Stimulated activated CD4-positive, alpha-beta T cell treated with anti-CD3 and anti-CD28 coated beads, TNF-alpha, amount 100 ng/mL, for 1 hour (primary cell): ENCODE measurements at places on chromosomes 7 and 10.
A peak's percentile ranks its signal among the peaks of the same experiment; 100 is the strongest.

- DNase-seq, result no peak
Measured at GRCh38 chr7:92595281-92595680, 5.1 kb upstream of the FAM133B start.

GRCh38 chr7:151716323-151716722 lies 160.6 kb downstream of the PRKAG2 start:
- DNase-seq, result no peak

DNA sequence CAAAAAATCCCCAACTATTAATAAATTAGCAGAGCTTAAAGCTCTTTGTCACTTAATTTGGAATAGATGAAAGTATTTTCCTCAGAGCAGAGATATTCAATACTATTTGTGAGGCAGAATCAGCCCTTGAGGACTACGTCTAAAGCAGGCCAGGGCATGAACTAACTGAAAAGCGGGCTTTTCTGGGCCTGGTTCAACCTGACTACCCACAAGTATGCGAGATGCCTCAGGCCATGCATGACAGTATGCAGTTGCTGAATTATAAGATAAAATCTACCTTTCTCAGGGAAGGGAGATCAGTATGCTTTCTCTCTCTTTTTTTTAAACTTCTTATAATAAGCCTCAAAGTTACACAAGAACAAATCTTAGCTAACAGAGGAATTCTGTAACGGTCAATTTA lies 20.1 kb downstream of the TMEM168 start:
- DNase-seq, result no peak

- no peak for DNase-seq
Measured at GRCh38 chr10:48197236-48197899, 77.1 kb downstream of the FRMPD2 start.

DNA sequence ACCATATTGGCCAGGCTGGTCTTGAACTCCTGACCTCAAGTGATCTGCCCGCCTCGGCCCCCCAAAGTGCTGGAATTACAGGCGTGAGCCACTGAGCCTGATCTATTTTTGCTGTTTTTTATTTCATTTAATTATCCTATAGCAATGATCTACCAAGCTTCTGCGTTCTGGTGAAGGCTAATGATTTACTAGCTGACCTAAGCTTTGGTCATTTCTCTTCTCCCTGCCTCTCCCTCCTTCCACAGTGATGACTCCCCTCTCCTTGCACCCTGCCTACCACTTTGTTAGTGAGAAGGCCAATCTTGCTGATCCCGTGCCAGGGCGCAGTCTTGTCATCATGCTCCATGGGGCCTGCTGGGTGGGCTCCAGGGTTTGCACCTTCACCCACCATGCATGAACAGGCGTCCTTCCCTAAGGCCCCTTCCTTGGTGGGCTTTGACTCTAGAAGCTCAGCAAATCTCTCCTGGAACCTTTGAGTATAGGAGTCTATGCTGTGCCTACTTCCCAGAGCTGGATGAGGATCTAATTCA lies 11.9 kb upstream of the ZCCHC24 start:
- no peak for DNase-seq

GRCh38 chr7:123797673-123798531 lies 47.1 kb upstream of the HYAL4 start:
- DNase-seq, result no peak

GRCh38 chr7:22726345-22726906 lies 574 bp upstream of the IL6 start:
- DNase-seq, result peak; percentile 3

GRCh38 chr7:107860981-107861652 lies 29.9 kb upstream of the DLD start:
- no peak for DNase-seq

GRCh38 chr7:101547916-101548661 lies 81.0 kb downstream of the MYL10 start:
- no peak for DNase-seq

DNA sequence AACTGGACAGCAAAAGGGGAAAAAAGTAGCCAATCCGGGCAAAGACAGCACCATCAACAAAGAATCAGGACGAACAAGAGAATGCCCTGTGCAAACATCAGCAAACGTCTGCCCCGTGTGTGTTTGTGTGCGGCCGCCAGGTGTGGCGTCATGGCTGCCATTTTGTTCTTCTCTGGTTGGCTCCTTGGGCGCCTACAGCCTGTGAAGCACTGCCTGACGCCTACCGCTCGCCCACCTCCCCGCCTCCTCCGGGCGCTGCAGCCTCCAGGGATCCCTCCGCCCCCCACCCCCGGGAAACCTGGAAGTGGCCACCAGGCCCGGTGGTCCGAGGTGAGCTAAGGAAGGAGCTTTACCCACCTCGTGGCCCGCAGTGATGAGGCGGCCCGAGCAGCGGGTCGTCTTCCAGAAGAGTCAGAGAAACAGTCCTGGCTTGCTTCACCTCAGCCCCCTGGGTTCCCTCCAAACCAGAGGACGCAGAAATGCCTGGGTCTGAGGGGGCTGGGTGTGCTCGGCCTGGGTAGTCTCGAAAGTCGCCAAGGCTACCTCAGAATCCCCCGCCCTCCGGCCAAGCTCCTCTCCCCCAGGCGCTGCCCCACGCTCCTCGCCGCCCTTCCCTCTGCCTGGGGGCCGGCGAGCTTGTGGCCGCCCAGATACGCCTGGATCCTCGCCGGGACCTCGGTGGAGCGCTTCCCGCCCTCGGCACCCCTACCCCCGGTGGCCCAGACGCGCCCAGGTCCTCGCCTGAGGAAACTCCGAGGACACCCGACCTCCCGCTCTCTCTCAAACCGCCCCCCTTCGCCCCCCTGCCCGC lies 61.8 kb upstream of the IL6 start:
- no peak for DNase-seq

DNA sequence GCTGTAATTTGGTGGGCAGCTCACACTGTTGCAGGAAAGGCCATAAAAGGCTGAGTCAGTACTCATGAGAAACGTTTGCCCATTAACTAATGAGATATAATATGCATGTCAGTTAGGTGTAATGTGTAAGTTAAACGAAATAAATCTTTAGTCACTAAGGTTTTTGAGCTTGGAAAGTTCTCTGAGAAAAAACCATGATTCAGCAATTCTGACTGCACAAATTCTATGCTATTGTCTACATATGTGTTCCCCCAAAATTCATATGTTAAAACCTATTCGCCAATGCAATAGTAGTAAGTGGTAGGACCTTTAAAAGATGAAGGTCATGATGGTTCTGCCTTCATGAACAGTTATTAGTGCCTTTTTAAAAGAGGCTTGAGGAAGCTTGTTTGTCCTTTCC lies 559.7 kb upstream of the LRRTM3 start:
- DNase-seq, result no peak

DNA sequence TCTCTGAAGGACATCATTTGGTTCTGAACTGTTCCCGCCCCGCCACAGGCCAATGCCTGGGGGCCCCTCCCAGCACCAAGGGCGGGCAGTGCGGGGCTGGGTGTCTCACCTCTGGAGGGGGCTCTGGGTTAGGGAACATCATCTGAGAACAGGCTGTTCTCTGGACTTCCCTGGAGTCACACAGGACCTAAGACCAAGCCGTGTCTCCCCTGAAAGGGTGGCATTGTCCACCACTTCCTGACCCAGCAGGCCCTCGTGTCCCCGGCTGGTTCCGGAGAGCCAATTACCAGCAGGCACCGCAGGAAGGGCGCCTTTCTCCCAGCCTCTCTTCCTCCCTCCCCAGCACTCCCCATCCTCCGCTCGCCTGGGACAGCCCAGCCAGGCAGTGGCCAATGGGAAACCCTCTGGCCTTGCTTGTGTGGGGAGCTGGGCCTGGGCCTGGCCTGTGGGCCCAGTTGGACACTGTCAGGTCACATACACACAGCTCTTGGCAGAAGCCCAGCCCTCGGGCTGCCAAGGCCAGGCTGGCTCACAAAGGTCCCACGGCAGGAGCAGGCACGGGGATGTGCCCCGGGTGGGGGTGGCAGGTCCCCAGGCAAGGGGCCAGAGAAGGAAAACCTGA lies 119.5 kb downstream of the SPDYE5 start:
- DNase-seq, result no peak

DNA sequence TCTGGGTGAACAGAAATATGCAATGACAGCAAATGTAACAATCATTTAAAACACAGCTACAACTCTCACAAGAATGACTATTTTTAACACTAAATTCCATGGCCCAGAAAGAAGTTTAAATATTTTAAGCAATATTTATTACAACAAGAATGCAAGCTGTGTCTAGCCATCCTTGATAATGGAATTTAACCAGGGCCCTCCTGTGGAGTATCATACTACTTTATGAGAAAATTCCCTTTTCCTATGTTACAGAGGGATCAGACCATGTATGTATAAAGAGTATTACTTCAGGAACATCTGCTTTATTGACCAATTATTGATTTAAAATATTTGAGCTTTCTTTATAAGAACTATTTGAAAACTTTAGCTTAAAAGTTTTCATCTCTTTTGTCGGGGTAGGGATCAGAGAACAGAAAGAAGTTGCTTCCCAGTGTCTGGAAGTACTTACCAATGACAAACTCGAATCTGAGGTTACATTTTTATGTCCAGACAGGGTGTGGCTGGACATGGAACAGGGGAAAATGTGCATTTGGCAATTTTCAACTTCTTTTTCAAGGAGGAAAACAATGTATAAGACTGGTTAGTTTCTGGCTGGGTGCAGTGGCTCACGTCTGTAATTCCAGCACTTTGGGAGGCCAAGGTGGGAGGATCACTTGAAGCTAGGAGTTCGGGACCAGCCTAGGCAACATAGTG lies 48.3 kb upstream of the NRBF2 start:
- DNase-seq, result no peak

- no peak for DNase-seq
Measured at GRCh38 chr10:113038183-113038582, 88.1 kb downstream of the TCF7L2 start.

- no peak for DNase-seq
Measured at GRCh38 chr7:150568714-150569113, 1.5 kb downstream of the GIMAP4 start.

- no peak for DNase-seq
Measured at GRCh38 chr10:116721547-116722392, 20.6 kb downstream of the HSPA12A start.

DNA sequence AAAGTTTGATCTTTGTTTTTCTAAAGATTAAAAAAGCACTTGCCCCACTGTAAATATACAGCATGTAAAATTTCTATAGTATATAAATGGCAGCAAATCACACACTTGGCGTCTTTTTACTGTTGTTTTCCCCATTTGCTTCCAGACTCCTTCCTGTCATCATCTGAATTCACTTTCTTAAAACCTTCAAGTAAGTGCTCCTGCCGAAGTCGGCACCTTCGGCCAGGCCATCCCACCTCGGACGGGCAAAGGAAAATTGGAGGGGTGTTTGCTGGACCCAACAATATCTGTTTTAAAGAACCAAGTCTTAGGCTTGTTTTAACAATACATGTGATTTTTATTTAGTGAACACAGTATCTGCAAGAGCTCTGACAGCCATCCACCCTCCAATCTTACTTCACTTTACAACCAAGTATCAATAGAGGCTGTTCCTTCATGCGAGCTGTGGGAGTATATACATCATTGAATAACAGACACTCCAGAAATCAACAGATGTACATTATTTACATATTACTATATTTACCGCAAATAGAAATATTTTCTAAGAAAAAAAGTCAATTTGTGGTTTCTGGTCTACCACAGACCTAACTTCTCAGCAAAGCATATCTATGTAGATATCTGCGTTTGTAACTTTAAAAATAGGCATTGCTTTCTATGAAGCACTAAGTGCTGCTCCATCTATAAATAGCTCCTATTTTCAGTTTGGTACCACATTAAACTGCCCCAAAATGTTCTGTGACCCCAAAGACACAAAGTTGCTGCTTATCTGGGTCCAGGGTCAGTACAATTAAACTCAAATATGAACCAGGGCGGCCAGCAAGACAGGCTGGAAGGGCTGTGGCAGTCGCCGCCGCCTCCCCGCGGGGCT lies 110.7 kb downstream of the CYTH3 start:
- DNase-seq, result no peak

DNA sequence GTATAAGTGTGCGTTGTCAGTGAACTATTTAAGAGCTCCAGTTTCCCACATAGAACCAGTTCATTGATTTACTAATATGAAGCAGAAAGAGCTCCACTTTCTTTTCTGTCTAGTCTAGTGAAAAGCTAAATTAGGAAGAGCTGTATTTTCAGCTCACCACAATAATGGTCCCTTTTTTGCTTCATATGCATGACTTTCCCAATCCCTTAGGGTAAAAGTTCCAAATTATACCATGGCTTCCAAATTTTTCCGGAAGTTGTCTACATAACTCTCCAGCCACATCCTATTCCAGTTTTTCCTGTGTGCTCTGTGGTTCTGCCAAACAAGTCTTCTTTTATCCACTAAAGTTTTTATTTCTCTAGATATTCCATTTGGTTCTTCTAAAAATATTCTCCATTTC lies 685.2 kb downstream of the REEP3 start:
- no peak for DNase-seq

DNA sequence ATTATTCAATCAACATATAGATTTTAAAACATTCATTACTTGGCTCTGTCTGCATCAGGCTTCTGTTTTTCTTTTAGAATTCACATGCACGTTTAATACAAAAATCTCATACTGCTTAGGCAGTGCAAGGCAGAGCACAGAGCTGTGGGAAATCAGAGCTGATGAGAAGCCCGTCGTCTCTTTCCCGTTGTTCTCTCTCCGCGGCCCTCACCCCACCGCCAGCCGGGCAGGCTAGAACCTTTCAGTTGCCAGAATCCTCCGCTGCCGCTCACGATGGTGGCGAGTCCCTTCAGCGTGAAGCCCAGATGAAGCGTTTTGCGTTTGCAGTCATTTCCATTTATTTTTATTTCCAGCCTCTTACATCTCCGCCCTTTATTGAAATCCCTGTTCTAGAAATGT lies 648.2 kb downstream of the SDK1 start:
- no peak for DNase-seq

GRCh38 chr7:85160223-85160622 lies 26.6 kb downstream of the SEMA3D start:
- no peak for DNase-seq

GRCh38 chr10:8738987-8739386 lies 684.5 kb downstream of the GATA3 start:
- DNase-seq, result no peak

GRCh38 chr7:29330136-29330535 lies 135.6 kb downstream of the CHN2 start:
- DNase-seq, result no peak

DNA sequence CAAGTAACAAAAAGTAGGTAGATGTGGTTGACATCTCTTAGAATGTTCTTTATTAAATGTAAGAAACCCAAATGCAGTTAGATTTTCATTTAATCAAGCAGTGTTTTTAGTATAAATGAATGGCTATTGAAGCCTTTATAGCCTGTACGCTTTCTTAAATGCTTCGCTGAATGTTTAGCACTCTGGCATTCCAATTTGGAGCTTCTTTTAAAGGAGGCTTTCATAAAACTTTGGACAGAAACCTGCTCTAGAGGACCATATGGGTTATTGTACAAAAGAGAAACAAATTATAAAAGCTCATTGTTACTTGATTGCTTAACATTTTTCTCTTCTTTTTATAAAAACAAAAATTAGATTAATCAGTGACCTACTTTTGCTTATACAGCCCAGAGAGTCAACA lies 59.5 kb downstream of the KCND2 start:
- DNase-seq, result no peak

DNA sequence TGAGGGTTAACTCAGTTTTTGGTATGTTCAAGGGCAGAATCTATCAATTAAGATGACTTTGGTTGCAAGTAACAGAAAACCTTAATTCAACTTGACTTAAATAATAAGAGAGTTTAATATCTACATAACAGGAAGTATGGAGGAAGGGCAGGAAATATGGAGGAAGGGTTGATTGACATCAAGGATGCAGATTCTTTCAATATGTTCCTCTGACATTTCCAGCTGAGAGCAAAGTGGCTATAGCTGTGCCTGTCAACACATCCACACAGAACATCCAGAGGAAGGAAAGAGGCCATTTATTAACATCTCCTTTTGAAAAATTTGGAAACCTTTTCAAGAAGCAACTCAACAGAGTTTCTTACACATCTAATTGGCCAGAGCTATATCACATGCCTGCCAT lies 19.4 kb upstream of the RALA start:
- DNase-seq, result no peak
